ENCODE measurements at places on chromosomes 13 and 19.

DNA sequence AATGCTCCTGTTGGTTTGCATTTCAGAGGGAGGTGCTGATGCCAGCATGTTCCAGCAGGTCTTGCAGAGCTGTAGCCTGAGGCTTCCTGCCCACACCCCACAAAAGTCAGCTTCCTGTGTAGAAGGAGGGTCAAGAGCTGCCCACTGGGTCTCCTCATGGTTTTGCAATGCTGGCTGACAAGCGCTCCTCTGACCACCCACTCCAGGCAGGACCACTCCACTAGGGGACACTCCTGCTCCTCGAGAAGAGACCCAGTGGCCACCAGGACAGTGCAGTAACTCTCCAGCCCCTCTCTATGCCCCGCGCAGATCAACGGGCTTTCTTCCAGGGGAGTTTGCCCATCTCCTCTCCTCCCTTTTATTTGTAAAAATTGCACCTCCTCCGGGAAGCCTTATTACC lies 72.9 kb upstream of the UQCRFS1 start:
- no peak for DNase-seq

GRCh38 chr19:18900700-18901481 lies 4.9 kb upstream of the CERS1 start:
- DNase-seq: no peak

DNA sequence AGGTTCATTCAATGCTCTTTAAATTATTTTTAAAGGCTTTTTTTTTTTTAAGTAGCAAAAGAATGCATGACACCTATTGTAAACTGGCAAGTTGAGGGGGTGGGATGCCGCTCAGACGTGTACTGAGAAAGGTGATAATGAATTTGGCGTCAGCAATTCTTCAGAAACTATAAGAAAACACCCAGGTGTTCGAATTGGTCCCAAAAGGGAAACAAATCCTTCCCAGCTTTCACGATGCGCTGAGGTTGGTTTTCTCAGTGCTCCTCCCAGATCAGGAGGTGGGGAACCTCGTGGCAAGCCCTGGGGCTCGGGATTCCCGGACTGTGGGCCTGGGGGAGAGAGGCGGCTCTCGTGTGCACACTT lies 543 bp upstream of the FAM124A start:
- no peak for DNase-seq

DNA sequence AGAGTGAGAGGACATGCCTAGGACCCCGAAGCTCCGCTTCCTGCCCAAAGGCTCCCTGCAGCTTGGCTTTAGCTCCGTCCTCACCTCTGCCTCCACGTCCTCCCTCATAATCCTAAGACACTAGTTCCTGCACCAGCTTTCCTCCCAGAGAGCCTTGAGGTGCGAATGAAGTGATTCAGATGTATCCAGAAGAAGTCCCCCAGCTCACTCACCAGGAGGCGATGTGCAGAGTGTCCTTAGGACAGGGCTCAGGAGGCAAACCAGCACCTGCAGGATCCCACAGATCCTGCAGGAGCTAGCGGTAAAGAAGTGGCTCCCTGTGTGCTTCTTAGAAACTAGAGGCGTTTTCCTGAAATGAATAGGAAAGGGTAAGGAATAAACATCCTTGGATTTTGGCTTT lies 109.7 kb downstream of the HSPH1 start:
- no peak for DNase-seq

- DNase-seq: no peak
Measured at GRCh38 chr19:5282901-5283300, 57.7 kb downstream of the PTPRS start.

DNA sequence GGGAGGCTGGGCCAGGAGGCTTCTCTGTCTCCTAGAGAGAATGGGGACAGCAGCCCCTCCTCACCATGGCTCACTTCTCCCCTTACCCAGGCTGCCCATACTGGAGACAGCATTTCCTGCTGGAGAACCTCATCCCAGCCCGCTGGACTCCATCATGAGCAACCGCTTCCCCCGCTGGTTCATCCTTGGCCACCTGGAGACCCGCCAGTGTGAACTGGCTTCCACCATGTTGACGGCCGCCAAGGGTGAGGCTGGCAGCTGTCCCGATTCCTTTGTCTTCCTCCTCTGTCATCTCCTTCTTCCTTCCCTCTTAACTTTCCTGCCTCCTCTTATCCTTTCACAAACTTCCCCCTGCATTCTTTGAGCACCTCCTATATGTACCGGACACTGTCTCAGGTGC lies 28.0 kb downstream of the ZSWIM4 start:
- no peak for DNase-seq

- no peak for DNase-seq
Measured at GRCh38 chr13:80341756-80342370, 937 bp upstream of the SPRY2 start.

DNA sequence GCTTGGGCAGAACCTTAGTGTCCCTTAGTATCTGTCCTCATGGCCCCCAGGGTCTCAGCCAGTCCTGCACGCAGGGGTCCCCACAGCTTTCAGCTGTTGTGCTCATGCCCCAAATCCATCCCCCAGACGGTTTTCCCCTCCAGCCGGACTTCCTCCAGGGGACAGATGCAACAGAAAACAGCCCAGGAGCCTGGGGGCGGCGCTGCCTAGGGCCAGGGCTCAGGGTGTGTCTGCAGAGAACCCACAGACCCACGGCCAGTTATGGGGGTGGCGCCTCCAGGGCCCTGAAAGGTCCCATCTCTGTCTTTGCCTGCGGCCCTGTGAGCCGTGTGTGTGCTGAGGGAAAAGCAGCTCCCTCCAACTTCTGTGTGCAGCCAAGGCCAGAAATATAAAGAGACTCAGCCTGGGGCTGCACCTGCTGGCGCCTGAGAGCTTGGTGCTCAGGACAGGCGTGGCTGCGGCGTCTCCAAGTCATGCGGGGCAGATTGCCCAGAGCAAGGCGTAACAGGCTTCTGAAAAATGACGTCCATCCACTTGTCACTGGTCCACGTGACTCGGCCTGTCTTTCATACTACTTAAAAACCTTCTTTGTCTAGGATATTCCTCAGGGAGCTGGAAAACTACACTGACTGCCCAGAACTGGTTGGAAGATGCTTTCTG lies 22.1 kb upstream of the F7 start:
- peak; percentile 20 for DNase-seq

DNA sequence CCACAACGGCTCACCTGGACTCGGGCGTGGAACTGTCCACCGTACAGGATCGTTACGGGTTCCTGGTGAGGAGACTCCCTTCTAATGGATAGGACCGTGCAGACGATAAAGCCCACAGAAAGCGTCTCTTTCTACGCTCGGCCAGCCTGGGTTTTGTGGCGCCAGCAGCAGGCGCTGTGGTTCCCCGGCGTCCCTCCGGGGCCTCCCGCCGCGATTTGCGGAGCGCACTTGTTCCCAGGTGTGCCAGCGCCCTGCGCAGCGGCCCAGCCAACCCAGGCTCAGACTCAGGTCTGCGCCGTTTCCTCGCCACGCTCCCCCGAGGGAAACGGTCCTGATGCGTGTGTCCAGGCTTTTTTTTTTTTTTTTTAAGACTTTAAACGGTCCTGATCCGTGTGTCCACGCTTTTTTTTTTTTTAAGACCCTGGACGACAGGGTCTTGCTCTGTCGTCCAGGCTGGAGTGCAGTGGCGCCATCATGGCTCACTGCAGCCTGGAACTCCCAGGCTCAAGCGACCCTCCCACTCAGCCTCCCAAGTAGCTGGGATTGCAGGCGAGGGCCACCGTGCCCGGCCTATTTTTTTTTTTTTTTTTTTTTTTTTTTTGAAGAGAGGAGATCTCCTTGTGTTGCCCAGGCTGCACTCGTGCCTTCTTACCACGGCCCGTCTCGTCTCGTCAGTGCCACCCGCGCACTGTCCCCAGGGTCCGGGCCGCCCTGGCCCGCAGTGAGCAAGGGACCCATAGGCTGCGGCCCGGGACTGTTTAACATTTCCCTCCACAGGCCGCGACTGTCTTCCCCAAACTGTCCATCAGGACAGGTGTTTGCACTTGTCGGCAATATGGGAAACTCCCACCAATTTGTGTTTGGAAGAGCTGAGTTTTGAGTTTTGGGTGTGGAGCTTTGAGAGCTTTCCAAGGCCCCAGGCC lies 23.8 kb downstream of the GJA3 start:
- DNase-seq: no peak

GRCh38 chr13:113413178-113413897 lies 40.0 kb downstream of the ADPRHL1 start:
- DNase-seq: no peak

GRCh38 chr13:36251526-36251925 lies 37.2 kb upstream of the SOHLH2 start:
- no peak for DNase-seq

DNA sequence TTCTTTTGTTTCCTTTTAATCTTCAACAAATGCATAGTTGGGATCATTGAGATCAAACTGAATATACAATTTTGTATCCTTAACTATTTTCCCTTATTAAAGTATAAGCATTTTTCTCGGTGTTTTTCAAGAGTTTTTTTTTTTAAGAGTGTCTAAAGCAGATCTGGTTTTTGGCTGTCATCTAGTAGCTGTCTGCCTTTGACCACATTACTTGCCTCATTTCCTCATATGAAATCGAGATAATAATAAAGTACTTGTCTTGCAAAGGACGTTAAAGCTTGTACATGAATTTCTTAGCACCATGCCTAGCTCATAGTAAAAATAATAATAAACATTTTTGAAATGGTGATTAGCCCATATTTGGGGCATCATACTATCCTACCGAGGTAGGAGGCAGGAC lies 121.2 kb downstream of the PDS5B start:
- DNase-seq: no peak

DNA sequence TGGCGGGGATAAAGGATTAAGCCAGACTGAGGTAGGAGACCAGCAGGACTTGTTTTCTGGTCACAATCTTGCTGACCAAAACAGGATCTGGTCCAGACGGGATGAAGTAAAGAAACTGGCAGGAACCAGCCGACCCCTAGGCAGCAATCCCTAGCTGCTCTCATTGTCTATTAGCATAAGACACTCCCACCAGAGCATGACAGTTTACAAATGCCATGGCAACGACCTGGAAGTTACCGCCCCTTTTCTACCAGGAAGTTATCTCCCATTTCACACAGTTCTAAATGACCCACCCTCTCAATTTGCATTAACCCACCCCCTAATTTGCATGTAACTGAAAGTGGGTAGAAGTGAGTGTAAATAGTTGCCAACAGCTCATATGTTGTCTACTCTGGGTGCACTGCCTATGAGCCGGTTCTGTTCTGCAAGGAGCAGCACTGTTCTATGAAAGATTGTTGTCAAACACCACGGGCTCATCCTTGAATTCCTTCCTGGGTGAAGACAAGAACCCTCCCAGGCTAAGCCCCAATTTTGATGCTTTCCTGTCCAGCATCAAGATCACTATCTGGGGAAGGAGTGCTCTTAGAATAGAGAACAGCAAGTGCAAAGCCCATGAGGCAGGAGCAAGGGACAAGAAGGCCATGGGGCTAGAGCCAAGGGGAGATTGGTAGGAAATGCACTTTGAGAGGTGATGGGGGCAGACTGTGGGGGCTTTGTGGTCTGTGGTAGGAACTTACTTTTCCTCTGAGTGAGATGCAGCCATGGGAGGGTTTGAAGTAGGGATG lies 13.9 kb upstream of the FBXO27 start:
- DNase-seq: no peak

DNA sequence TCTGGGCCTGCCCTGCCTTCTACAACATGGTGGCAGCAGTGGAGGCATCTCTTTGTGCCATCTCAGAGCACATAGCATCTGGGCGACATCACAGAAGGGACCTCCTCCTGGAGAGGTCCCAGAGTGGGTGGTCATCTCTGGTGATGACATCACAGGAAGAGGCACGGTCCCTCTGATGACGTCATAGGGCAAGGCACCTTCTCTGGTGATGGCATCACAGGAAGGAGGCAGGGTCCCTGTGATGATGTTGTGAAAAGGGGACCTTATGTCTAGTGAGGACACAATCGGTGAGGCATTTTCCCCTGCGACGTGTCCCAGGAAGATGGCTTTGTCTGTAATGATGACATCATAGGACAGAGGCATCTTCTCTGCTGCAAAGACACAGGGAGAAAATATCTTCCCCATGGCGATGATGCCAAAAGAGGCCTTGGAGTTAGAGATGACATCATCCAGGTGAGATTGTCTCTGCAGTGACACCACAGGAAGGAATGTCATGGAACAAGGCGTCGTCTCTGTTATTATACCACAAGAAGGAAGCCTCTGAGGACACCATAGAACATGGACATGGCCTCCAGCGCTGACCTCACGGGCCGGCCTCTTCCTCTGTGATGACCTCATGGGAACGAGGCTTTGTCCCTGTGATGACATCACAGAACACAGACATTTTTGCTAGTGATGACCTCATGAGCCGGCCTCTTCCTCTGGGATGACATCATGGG lies 10.7 kb downstream of the SHISA7 start:
- DNase-seq: no peak

- no peak for DNase-seq
Measured at GRCh38 chr19:44955505-44956439, 592 bp downstream of the CLPTM1 start.

GRCh38 chr19:15235781-15236180 lies 3.5 kb upstream of the EPHX3 start:
- DNase-seq: no peak

Measured in epithelial cell of prostate (primary cell).